ENCODE measurements at places on chromosomes 12 and 14.

GRCh38 chr12:105425254-105426174, 95.0 kb downstream of the C12orf75 start:
- DNase-seq, result no peak

DNA sequence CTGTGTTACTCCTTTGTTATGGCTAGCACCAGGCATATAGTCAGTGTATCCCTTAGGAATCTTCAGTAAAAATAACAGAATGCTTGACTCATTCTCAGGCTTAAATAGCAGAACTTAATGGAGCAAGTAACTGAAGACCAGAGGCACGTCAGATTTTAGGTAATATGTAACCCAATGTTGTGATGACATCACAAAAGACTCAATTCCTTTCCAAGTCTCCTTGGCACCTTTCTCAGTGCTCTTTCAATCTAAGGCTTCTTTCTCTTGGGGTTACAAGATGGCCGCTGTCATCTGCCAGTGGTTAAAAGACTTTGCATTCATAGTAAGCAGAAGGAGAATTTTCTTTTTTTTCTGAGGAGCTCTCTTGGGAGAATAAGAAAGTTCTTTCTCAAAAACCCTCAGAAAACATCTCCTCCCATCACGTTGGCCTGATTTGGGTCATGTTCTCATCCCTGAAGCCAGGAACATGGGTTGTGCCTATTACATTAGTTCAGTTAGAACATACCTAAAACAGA, 33.4 kb upstream of the DCN start:
- DNase-seq, result no peak

DNA sequence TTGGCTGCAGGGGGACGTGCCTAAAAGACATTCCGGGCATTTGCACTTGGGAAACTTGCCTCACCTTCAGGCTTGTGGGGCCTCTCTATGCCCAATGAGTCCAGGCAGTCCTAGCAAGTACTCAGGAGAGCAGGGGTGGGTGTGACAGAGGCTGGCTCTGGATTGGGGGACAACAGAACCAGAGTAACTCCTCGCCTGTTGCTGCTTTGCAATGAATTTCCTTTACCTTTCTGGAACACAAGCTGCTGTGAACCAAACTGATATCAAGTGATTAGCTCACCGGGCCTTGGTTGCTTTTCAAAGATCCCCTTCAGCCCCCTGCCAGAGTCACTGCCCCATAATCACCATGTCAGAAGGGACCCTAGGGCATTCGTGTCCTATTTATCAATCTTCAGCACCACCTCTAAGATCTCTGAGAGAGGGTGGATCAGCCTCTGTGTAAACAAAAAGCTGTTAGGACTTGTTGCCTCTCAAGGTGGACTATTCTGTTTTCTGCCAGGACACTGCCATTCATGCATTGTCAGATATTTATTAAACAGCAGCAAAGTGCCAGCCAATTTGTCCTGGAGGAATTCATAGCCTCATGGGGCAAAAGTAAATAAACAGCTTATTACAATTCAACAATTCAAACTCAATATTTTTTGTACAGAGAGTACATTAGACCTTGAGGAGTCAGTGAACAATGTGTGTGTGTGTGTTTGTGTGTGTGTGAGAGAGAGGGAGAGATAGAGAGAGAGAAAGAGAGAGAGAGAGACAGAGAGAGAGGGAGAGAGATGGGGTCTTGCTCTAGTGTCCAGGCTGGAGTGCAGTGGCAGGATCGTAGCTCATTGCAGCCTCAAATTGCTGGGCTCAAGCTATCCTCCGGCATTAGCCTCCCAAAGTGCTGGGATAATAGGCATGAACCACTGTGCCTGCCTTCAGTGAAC, 11.3 kb downstream of the NFATC4 start:
- DNase-seq, result no peak

- no peak for DNase-seq
Measured at GRCh38 chr14:57820581-57820980, 45.3 kb downstream of the SLC35F4 start.

GRCh38 chr12:20376984-20377383, 8.6 kb downstream of the PDE3A start:
- DNase-seq, result no peak

DNA sequence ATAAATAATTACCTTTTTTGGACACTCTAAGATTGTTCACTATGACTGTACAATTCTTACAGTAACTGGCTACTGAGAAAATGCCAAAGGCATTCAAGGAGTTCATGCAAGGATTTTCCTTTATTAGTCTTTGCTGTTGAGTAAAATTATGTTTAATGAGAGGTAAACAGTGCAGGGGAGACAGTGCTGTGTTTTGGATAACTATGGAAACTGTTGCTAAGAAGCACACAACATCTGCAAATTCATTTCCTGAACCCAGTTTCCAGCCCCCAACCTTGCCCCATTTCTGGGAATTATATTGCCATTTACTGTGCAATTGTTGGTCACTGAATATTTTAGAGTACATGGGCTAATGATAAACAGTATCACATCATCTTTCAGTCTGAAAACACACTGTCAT, 1005.8 kb downstream of the TRHDE start:
- DNase-seq, result no peak

GRCh38 chr12:27094726-27095125, 12.3 kb upstream of the C12orf71 start:
- no peak for DNase-seq

DNA sequence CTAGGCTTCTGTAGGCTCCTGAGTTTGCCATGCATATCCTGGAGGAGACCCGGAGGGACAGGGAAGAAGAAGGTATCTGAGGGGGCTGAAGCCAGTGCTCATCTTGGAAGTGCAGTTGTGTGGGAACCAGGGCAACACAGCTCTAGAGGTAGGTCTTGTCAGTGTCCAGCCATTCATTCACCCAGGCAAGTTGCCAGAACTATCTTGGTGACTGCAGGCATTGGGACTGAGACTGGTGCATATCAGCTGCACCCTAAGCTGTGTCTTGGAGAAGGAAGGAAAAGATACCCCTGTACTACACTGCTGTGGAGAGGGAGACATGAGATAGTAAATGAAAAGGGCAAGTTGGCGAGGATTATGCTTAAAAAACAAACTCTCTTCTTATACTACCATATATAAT, 4.9 kb upstream of the WIF1 start:
- no peak for DNase-seq

- DNase-seq, result no peak
Measured at GRCh38 chr12:109334887-109335286, 12.8 kb upstream of the MYO1H start.

- no peak for DNase-seq
Measured at GRCh38 chr12:117881517-117881916, 87.3 kb downstream of the KSR2 start.

- DNase-seq, result no peak
Measured at GRCh38 chr12:94202245-94203180, 54.1 kb downstream of the PLXNC1 start.

- no peak for DNase-seq
Measured at GRCh38 chr12:122304924-122305323, 38.6 kb upstream of the VPS33A start.

- peak; percentile 28 for DNase-seq
Measured at GRCh38 chr12:115916910-115917668, 360.4 kb downstream of the MED13L start.

DNA sequence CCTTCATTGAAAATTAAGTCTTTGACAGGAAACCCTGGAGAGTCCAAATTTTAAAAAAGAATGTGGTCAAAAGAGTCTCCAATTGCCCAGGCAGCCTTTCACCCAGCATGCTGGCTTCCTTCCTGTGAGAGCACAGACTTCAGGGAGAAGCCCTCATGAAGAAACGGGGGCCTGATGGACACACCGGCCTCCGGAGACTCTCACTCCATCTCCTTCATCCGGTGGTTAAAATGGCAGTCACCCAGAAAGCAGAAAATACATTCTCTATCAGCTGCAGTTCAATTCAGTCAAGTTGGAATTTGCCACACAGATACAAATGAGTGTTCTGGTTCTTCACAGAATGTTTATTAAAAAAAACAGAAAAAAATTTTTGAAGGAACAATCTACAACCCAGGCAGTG, 56.5 kb downstream of the CPM start:
- DNase-seq, result no peak

- no peak for DNase-seq
Measured at GRCh38 chr12:116189692-116190091, 87.8 kb downstream of the MED13L start.

- DNase-seq, result peak; percentile 51
Measured at GRCh38 chr12:6229224-6230218, 29.3 kb downstream of the CD9 start.

GRCh38 chr14:36857136-36857535, 195.5 kb downstream of the PAX9 start:
- DNase-seq, result no peak

DNA sequence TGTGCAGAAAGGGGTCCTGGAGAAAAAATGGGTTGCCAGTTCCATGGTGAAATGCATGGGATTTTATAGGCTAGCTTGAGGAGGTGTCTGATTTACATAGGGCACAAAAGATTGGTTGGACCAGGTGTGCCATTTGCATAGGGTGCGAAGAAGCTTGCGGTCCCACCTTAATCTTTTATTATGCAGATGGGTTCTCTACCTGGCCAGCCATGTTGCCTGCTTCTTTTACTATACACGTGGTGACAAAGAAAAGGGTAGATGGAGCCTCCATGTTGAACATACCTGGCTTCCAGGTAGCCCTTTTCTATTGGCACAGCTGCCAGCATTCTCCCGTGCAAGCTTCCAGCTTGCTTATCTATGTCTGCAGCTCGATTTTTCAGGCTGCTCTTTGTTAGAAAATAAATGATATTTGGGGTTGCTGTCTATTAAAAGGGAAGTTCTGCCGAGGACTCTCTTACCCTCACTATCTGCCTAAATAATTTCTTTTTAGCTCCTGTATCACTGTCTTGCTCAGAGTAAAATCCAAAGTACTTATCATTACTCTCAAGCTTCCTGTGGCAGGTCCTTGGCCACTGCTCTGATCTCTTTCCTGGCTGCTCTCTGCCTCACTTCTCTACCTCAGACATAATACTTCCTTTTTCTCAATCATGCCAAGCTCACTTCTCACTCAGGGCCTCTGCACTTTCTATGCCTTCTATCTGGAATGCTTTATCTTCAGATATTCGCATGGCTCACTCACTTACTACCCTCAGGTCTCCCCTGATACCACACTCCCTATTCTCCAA, 216.0 kb upstream of the DAAM1 start:
- no peak for DNase-seq

DNA sequence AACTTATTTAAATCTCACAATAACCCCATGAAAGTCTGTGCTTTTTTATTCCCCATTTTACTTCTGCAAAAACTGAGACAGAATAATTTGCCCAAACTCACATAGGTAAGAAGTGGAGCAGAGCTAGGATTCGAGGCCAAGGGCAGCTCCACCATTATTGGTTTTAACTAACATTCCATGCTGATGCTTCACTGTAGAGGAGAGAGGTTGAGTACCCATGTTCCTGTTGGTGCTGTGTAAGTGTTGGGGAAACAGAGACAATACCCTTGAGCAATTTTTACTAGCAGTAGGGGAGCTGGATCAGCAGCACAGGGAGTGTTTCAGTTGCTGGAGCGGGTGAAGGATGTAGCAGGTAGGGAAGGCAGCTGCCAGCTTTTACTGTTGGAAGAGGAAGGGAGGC, 21.1 kb downstream of the RASSF8 start:
- no peak for DNase-seq

GRCh38 chr12:126093908-126094307, 1028.7 kb downstream of the AACS start:
- DNase-seq, result no peak

- no peak for DNase-seq
Measured at GRCh38 chr12:94267921-94268471, 119.6 kb downstream of the PLXNC1 start.

GRCh38 chr12:106256524-106256923, 8.7 kb upstream of the CKAP4 start:
- DNase-seq, result no peak

DNA sequence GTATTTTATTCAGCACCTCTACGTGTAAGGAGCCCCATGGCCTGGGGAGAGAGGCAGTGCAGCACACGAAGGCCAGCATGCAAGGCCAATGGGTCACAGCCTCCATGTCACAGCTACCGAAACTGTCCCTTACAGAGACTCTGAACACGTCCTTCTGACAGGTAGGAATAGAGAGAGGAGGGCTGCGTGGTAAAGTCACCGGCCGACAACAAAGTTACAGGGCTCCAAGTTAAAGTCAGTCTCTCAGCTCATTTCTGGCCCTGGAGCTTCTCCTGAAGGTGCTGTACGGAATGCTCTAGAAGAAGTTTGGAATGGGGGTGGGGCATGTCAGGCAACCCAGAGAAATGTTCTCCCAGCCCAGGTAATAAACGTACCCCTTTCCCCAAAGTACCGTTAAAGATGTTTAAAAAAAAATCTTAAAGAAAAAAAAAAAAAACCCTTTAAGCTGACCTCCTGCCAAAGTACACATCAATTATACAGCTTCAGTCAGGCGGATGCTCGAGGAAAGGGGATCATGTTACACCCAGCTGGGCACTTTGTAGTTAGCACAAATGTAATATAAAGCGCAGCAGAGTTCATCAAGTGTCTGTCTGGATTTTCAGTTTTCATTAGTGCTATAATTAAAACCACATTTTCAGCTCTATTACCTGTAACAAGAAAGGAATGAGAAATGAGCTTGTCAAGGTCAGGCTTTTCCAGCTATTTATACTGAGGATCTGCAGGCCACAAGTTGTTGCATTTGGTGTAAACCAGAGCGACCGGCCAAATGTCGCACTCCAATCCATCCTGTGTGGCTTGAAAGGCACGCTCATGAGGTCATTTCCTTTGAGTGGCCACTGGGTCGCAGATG, 53.3 kb upstream of the CDKN3 start:
- no peak for DNase-seq

DNA sequence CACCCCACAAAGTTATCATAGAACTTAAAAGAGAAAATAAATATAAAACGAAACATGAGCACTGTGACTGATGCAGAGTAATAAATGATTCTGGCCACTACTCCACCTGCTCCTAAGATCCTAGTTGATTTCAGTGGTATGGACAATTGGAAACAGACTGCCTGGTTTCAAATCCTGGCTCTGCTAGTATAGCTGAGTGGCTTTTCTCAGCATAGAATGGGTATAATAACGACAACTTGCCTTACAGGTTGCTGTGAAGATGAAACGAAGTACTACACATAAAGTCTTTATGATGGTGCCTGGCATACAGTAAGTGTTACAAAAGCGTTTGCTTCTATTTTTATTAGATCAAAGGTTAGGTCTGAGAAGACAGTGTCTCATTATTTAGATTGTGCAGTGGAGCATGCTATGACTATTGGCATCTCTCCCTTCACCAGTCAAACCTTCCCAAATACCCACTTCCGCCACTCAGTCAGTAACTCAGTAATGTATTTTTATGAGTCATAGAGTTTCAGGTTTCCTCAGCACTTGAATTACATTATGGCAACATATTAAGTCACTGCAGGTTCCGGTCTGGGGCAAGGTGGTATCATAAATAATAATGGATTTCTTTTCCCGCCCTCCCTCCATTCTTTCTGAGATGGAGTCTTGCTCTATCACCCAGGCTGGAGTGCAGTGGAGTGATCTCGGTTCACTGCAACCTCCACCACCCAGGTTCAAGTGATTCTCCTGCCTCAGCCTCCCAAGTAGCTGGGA, 29.7 kb upstream of the NR2C1 start:
- no peak for DNase-seq

- peak; percentile 68 for DNase-seq
Measured at GRCh38 chr14:94581127-94581999, at the start of gene SERPINA5. TSS of gene SERPINA5 (plus strand) at chr14:94581426. CDS start at chr14:94587363, 5,937 bp downstream.

Data from posterior cingulate gyrus (tissue), 11 donors.